ENCODE measurements at places on chromosomes 11 and 22.

DNA sequence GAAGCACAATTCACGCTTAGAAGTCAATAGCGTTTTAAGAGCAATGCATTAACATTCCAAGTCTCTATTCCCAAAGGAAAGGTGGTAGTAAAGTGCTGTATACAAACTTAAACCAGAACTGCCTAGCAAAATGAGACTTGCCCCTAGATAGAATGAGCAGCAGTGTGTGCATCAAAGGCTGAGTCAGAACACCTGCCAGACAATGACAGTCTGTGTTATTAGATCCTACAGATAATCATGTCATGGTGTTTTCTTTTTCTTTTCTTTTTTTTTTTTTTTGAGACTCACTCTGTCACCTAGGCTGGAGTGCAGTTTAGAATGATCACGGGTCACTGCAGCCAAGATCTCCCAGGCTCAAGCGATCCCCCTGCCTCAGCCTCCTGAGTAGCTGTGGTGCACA is 1.6 kb downstream of the RTCB start:
- DNase-seq = no peak

- no peak for DNase-seq
Measured at GRCh38 chr11:72579816-72580641, 94.2 kb downstream of the PDE2A start.

DNA sequence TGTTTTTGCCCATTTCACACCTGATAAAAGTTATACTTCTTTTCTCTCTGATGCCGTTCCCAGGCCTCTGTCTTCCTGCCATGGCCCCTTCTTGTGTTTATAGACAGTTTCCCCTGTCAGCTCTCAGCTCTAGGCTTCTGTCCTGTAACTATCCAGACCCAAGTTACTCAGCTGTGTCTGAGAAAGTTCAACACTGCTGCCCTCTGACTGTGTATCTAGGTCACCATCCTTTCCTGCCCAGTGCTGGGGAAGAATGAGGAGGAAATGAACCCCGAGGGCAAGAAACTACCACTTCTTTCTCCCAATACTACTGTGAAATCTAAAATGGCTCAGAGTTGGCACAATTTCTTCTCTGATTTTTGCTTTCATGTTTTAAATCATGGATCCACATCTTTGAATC is 29.6 kb downstream of the SNX19 start:
- DNase-seq = no peak

DNA sequence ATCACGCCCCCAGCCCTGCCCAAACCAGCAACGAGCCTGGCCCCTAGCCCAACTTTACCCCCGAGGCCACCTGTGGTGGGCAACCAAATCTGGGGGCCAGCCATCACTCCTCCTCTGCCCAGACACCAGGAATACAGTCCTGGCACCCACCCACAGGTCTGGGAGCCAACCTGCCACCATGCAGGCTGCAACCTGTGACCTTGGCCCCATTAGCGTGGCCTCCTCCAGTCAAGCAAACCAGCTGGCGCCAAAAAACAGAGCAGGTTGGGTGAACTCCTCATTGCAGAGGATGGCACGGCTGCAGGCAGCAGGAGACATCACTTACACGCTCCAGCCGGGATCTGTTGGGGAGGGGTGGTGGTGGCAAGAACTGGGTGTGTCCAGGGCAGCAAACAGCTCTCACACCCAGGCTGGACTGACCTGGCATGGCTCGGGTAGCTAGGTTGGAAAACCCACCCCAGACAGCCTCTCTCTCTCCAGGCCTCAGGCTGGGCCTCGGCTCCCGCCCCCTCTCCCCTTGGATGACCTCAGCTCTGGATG is 65.5 kb upstream of the TCF20 start:
- DNase-seq = no peak

- peak; percentile 63 for DNase-seq
Measured at GRCh38 chr22:37021710-37022482, 2.4 kb downstream of the MPST start.

DNA sequence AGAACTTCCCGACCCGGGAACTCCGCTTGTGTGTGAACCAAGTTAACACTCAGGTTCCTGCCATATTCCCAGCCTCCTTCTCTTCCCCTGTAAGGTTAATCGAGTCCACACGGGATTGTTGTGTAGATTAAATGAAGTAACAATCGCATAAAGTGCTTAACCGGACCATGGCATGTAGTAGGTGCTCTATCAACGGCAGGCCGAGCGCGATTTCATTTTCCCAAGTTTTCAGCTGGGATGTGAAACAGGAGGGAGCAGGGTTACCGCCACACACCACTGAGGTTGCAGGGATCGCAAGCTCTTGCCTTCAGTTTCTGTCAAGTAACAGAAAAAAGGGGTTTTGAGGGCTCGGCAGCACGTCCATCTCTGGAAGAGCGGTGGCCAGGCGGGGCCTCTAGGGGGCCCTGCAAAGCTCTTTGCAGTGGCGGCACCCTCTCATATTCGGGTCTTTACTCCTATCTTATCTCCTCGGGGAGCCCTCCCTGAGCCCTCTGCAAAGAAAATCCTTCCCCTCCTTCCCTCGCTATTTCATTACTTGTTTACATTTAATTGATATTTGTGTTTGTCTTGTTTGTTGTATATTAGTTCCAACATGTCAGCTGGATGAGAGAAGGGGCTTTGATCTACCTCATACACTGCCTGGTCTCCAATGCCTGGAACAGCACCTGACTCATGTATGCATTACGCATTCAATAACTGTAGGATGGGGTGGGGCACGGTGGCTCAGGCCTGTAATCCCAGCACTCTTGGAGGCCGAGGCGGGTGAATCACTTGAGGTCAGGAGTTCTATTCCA is 816 bp upstream of the PLEKHA7 start:
- DNase-seq = no peak

DNA sequence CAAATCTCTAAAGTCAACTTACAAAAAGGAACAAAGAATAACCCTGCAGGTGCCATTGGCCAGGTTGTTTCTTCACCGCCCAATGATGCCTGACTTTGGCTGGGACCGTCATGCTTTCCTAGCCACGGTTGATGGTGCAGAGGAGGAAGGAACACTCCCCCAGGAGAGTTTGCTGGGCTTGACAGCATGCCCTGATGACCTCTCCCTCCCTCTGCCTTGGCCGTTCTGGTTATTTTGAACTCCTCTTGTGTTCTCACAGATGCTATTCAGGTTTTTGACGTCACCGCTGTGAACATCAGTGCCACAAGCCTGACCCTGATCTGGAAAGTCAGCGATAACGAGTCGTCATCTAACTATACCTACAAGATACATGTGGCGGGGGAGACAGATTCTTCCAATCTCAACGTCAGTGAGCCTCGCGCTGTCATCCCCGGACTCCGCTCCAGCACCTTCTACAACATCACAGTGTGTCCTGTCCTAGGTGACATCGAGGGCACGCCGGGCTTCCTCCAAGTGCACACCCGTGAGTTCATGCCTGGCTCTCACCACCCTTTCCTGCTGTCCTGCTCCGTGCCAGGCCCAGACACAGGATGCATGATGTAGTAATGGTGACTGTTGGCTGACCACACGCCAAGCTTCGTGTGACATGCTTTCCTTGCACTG is 89.0 kb upstream of the OR4B1 start:
- no peak for DNase-seq

GRCh38 chr11:7606496-7606895 is 66.8 kb downstream of the CYB5R2 start:
- DNase-seq = no peak

DNA sequence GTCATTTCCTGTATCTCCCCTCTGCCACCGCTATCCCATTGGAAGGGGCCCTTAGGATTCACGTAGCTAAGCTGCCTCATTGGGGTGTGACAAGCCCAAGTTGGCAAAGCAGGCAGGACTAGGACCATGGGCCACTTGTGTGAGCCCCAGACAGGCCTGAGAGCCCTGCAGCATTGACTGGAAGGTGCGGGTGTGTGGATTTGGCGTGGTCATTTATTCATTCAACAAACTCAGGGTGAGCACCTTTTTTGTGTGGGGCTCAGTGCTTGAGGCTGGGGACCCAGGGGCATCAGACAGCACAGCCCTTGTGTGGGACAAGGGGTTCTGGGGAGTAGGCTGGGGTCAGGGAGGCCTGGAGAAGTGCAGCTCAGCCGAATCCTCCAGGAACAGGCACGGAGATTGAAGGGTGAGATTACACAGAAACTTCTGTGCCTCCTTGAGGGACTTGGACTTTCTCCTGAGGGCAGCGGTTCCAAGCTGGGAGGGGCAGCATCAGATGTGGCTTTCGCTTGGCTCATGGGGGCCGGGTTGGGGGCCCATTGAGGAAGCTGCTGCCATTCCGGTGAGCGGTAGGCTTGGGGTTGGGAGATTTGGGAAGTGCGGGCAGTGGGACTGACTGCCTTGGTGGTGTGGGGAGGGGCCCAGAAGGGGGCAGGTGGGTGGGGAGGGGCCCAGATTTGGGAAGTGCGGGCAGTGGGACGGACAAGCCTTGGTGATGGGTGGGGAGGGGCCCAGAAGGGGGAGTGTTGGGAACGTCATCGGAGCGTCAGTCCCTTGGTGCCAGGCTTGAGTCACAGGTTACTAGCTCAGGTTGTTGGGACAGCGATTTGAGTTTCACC is 11.9 kb downstream of the MGAT3 start:
- no peak for DNase-seq

GRCh38 chr11:110337570-110338193 is 41.3 kb upstream of the RDX start:
- no peak for DNase-seq

GRCh38 chr11:22787551-22788162 is 41.9 kb downstream of the SVIP start:
- DNase-seq = no peak

- peak; percentile 34 for DNase-seq
Measured at GRCh38 chr22:50000587-50001387, 11.8 kb downstream of the IL17REL start.

DNA sequence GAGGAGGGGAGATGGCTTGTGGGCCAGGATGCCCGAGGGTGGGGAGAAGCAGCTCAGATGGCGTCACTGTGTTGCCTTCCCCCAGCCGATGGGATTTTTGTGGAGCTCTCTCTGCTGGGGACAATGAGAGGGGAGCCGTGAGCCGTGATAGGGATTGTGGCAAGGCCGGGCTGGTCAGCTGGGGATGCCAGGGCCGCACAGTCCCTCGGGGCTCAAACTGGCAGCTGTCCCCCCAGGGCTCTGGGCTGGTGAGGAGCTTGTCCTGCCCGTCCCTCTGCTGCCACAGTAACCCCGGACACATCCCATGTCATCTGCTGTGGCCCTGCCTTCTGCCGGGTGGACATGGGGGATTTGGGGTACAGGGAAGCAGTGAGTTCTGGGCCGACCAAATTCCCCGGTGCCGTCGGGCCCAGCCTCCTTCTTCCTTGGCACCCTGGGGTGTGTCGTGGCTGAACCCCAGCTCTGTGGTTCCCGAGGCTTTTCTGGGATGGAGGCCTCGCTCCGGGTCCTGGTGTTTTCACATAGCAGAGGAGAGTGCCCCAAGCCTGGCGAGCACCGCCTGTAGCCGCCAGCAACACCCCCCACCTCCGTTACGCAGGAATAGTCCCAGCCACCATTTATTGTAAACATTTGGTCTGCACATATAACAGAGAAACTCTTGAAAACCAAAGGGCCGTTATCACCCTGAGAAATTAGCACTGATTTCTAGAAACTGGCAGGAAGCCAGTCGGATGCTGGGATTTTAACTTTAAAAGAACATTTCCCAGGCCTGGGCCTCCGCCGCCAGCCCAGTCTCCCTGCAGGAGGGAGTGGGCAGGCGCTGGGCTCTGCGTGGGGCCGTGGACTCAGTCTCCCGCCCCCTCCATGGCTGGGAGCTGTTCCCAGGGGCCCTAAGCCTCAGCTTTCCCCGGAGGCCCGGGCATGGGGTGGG is 9.9 kb downstream of the BRSK2 start:
- no peak for DNase-seq

GRCh38 chr11:101582236-101582988 is 1.4 kb downstream of the TRPC6 start:
- no peak for DNase-seq

DNA sequence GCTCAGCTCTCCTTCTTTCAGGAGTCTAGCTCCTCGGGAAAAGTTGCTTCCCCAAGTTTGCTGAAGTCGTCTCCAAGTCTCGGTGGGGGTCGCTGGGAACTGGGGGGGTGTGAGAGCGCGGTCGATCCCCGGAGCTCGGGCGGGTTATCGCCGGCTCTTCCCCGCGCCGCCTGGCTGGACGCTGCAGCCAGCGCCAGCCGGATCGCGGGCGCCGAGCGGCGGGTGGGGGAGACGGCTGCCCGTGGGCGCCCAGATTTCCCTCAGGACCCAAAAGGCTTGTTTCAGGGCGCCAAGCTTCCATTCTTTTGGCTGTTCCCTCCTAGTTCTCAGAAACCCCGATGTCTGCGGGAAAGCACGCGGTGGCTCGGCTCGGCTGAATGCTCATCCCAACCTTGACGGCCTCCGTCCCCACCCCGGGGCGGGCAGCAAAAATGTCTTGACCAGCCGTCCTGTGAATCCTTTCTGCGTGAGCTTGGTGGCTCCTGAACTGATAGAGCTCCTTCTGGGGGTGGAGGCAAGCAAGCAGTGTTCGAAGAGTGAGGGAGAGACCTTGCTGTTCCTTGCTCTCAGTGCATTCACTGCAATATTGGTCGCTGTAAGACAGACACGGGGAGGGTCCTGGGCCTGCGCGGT is 1.7 kb downstream of the ZBTB16 start:
- DNase-seq = no peak

DNA sequence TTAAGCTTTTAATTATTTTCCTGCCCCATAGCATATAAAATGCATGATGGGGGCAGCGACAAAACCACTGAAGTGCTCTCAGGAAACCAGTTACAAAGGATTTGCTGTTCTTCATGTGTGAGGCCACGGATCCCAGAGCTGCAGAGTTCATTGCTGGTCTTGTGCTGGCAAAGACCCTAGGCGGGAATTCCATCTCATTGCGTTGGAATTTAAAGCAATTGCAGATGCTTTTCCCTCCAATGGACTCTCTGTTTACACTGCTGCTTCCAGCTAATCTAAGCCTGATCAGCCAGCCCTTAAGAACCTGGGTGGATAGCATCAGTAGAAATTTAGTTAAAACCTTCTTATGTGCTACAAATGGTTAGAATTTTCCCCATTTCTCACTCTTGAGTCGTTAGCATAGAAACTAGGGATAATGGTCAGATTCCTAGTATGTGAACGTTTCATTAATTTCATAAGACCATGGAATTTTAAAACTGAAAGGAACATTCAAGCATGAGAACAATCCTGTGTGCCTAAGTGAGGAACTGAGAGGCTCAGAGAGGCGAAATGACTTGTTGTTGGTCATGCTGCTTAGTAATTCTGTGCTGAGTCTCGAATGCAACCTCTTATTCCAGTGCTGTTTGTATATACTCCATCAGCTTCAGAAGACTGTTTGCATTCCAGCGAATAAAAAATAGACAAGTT is 36.1 kb upstream of the ADSL start:
- no peak for DNase-seq

- DNase-seq = no peak
Measured at GRCh38 chr11:34006876-34007275, 44.7 kb upstream of the CAPRIN1 start.

GRCh38 chr11:110094298-110095285 is 1.4 kb downstream of the ZC3H12C start:
- no peak for DNase-seq

GRCh38 chr11:66720899-66721470 is 8.0 kb downstream of the SPTBN2 start:
- DNase-seq = no peak

- no peak for DNase-seq
Measured at GRCh38 chr11:94926271-94926625, 47.1 kb downstream of the CWC15 start.
